ENCODE measurements at places on chromosomes 6 and 20.
A peak's percentile ranks its signal among the peaks of the same experiment; 100 is the strongest.

GRCh38 chr20:11217326-11218172 is 543.8 kb upstream of the JAG1 start:
- H3K27me3 ChIP-seq, result no peaks in the 10 kb centered on the region
- H3K4me3 ChIP-seq, result no peak overlapping the region
- no peak for DNase-seq
- peaks cover 23% of the 10 kb centered on the region for H3K4me1 ChIP-seq

DNA sequence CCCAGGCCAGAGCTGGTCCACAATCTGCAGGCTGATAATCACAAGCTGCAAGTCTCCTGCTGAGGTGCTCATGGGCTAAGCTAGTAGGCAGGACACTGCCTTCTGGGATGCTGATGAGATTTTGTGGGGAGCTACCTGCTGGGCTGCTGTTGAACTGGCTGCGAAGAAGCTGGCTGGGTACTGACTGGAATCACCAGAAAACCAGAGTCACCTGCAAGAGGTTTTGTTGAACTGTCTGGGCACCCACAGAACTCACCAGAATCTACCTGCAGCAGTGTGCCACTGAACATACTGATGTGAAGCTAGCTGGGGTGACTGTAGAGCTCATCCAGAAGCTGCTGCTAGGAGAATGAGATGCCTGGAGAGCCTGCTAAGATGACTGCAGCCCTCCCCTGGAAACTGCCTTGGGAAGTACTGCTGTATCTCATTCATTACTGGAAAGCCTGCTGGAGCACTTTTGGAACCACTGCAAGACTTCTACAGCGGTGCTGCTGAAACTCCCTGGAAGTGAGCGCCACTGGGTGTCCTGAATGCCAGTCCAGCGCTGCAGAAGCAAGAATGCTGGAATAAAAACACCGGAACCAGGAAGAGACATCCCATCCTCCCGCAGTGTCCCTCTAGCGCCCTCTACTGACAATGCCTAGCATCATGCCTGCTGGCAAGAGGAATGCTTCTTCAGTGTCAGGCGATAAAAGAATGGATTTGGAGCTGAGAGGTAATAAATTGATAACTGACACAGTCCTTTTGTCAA is 64.9 kb upstream of the ARHGAP18 start:
- no peaks in the 10 kb centered on the region for H3K4me1 ChIP-seq
- H3K27ac ChIP-seq, result no peak overlapping the region
- H3K36me3 ChIP-seq, result no peaks in the 10 kb centered on the region
- no peak overlapping the region for H3K4me3 ChIP-seq

GRCh38 chr6:33114406-33114805 is 38.6 kb downstream of the HLA-DPB1 start:
- no peaks in the 10 kb centered on the region for H3K4me1 ChIP-seq
- DNase-seq, result no peak
- H3K36me3 ChIP-seq, result no peaks in the 10 kb centered on the region
- H3K27ac ChIP-seq, result no peak overlapping the region
- peaks cover 45% of the 10 kb centered on the region for H3K27me3 ChIP-seq

- H3K27ac ChIP-seq, result no peak overlapping the region
- no peak for DNase-seq
- peaks cover 6% of the 10 kb centered on the region for H3K4me1 ChIP-seq
- no peak overlapping the region for H3K4me3 ChIP-seq
- H3K36me3 ChIP-seq, result no peaks in the 10 kb centered on the region
These were observed 103.1 kb upstream of the ADGRF1 start for GRCh38 chr6:47145212-47145611.

- DNase-seq, result no peak
- no peaks in the 10 kb centered on the region for H3K36me3 ChIP-seq
These were observed 228.7 kb upstream of the RREB1 start for GRCh38 chr6:6878887-6879585.

GRCh38 chr20:23519556-23519955 is 28.6 kb downstream of the CST8 start:
- no peak overlapping the region for H3K4me3 ChIP-seq
- H3K36me3 ChIP-seq, result no peaks in the 10 kb centered on the region
- no peak overlapping the region for H3K27ac ChIP-seq
- no peaks in the 10 kb centered on the region for H3K4me1 ChIP-seq
- no peak for DNase-seq

- peak overlapping the region; percentile 82 for H3K27ac ChIP-seq
- no peaks in the 10 kb centered on the region for H3K27me3 ChIP-seq
- H3K4me3 ChIP-seq, result no peak overlapping the region
These were observed 1.8 kb upstream of the PRDM1 start for GRCh38 chr6:106084106-106084988.

DNA sequence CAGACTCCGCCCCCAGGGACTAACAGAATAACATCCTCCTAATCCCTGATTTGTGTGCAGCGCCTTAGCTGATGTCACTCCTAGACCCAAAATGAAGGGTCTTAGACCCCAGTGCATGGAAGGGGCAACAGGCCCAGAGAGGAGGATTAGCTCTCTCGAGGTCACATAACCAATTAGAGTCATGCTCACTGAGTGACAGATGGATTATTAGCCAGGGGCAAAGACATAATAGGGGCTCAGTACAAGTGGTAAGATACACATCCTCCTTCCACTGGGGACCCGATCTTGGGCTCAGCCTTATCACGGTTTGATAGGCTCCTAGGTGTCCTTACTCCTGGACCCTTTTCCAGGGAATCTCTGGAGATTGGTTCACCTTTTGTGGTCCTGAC is 858 bp downstream of the TP53INP2 start:
- no peaks in the 10 kb centered on the region for H3K36me3 ChIP-seq
- DNase-seq, result no peak
- H3K27ac ChIP-seq, result peak overlapping the region; percentile 41

DNA sequence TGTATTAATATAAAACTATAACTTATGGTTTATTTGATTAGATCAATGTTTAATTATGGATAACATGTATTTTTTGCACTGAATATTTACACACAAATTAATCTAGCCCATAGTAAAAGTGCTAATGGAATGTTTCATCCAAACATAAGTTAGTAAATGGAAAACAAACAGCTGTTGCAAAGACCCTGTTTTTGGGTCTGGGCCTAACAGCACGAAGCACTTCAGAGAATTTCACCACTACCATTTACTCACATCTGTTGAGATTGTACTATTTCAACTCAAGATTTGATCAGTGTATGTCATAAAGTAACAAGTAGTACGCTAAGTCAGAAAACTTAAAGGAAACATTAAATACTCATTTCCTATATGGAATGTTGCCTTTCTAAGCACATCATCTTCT is 359.6 kb downstream of the LAMA2 start:
- H3K36me3 ChIP-seq, result no peaks in the 10 kb centered on the region
- H3K4me1 ChIP-seq, result no peaks in the 10 kb centered on the region

DNA sequence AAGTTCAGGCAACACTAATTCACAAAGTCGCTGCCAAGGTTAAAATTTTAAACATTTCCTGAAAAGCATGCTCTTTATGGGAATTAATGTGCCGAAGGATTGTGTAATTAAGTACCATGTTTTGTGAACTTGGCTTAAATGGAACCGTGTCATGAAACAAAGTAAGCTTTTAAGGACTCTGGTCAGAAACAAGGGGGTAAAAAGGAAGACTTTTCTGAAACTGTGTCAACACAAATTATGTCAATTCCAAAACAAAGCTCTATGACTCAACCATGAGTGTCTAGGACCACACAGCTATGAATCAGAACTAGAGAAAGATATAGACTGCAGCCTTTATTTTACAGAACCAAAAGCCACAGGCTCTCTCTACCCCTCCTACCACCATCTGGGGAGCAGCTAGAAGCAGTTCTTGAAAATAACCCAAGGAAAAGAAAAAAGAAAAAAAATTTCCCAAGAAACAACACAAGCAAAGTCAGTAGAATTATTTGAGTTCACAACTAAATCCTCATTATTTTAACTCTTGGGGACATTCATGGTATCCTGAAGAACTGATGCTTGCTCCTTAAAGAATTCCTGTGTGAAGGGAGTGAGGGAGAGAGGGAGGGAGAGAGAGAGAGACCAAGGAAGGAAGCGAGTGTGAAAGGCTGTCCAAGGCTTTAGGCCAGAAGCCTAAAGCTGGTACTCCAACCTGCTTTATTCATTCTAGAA is 81.9 kb downstream of the ZMYND8 start:
- H3K27me3 ChIP-seq, result no peaks in the 10 kb centered on the region
- H3K36me3 ChIP-seq, result peaks cover 58% of the 10 kb centered on the region
- DNase-seq, result no peak
- no peaks in the 10 kb centered on the region for H3K4me1 ChIP-seq

DNA sequence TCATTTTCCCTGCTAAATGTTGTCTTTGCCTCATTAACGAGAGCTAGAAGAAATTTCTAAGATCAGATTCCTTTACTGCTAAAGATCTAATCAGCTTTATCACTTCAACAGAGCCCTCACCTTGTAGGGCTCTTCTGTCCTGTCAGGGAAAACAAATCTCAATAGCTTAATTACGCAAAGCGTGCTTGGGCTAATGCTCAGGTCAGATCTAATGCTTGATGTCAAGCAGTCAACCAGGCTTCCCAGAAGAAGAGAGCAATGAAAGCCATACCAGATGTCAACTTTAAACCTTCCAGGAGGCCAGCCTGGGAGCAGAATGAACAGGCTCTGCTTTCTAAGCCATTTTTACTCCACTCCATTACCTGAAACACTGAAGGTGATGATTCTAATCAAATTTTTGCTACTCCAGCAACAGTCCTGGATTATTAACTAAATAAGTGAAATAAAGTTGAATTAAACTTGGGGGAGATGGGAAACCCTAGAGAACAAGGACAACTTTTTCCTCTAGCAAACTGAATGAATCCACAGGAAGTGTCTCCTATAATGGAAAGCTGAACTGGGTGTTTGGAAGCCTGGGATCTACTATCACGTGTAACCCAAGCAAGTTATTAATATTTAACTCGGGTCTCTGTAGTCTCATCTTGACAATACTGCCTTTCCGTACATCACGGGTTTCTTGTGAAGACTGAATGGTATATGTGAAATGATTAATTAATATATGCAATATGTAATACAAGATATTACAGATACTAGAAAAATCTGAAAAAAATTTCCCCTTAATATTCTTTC is 273.7 kb downstream of the PTPRK start:
- DNase-seq, result peak; percentile 55
- no peaks in the 10 kb centered on the region for H3K27me3 ChIP-seq
- peak overlapping the region; percentile 79 for H3K27ac ChIP-seq
- no peaks in the 10 kb centered on the region for H3K36me3 ChIP-seq
- no peak overlapping the region for H3K4me3 ChIP-seq
- peaks cover 9% of the 10 kb centered on the region for H3K4me1 ChIP-seq

GRCh38 chr6:138692978-138693909 is 80.3 kb upstream of the CCDC28A start:
- H3K4me1 ChIP-seq, result no peaks in the 10 kb centered on the region
- DNase-seq, result peak; percentile 69
- no peaks in the 10 kb centered on the region for H3K27me3 ChIP-seq
- H3K36me3 ChIP-seq, result no peaks in the 10 kb centered on the region
- peak overlapping the region; percentile 55 for H3K4me3 ChIP-seq

DNA sequence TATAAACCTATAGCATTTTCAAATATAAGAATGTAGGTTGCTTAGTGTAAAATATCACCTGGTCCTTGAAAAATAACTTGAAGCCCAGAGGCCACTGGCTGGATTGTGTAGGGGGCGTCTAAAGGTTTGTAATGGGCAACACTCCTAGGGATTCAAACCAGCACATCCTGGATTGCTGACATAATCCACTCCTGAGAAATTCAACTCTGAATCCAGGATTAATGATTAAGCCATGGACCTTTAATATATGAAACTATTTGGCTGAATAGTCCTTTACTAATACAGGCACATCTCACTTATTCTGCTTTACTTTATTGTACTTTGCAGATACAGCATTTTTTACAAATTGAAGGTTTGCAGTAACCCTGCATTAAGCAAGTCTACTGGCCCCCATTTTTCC is 160.8 kb downstream of the UBE3D start:
- no peaks in the 10 kb centered on the region for H3K27me3 ChIP-seq
- no peak overlapping the region for H3K27ac ChIP-seq
- DNase-seq, result no peak
- peaks cover 9% of the 10 kb centered on the region for H3K4me1 ChIP-seq
- no peaks in the 10 kb centered on the region for H3K36me3 ChIP-seq
- no peak overlapping the region for H3K4me3 ChIP-seq

GRCh38 chr6:137823826-137824555 is 43.1 kb upstream of the TNFAIP3 start:
- peak overlapping the region; percentile 16 for H3K27ac ChIP-seq
- no peaks in the 10 kb centered on the region for H3K36me3 ChIP-seq
- no peaks in the 10 kb centered on the region for H3K27me3 ChIP-seq

DNA sequence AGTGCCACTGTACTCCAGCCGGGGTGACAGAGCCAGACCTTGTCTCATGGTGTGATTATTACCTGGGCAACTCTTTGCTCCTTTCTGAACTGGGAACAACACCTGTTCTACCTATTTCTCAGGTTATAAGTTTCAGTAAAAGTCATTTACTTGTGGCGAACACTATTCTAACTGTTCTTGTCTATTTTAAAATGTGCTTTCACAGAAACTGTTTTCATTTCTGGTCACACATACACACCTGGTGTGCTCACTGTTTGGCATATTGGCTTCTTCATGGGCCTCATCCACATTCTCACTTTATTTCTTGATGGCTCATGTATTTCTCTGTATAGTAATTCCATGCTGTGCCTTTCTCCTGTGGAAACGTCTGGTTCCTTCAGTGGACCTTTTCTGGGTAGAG is 30.5 kb upstream of the XRN2 start:
- no peaks in the 10 kb centered on the region for H3K36me3 ChIP-seq
- no peak for DNase-seq
- H3K27me3 ChIP-seq, result no peaks in the 10 kb centered on the region
- no peaks in the 10 kb centered on the region for H3K4me1 ChIP-seq

Measured in large intestine (tissue), 12 donors.